ENCODE measurements at places on chromosomes 7 and 10. TPM values are rescaled to one million over a fixed set of nuclear protein-coding genes. Genes with fewer than 3 reads are reported as not detected.

The LRRN3 gene
- 10.5 TPM for total RNA-seq

The CDC14C gene
- total RNA-seq: not detected

The CPSF4 gene
- total RNA-seq: 36.1 TPM

The ICA1 gene
- total RNA-seq: not detected

The RBAK gene
- 9.9 TPM for total RNA-seq

The MRLN gene
- not detected for total RNA-seq

The AGR2 gene
- total RNA-seq: not detected

The TMEM270 gene
- not detected for total RNA-seq

The ACBD7 gene
- 0.85 TPM for total RNA-seq

The BUB3 gene
- 271 TPM for total RNA-seq

The PDE1C gene
- total RNA-seq: 13.0 TPM

The MPP7 gene
- total RNA-seq: 0.38 TPM

The RNF148 gene
- total RNA-seq: 0.28 TPM

The LIPM gene
- not detected for total RNA-seq

The MYL7 gene
- total RNA-seq: not detected

The AKR1D1 gene
- not detected for total RNA-seq

The SLC16A12 gene
- total RNA-seq: 0.56 TPM

The LBX1 gene
- total RNA-seq: not detected

The PTPRZ1 gene
- total RNA-seq: under 0.01 TPM

The CLIP2 gene
- 65.0 TPM for total RNA-seq

Data from regular cardiac myocyte (primary cell).